ENCODE measurements at places on chromosomes 5 and 9.

DNA sequence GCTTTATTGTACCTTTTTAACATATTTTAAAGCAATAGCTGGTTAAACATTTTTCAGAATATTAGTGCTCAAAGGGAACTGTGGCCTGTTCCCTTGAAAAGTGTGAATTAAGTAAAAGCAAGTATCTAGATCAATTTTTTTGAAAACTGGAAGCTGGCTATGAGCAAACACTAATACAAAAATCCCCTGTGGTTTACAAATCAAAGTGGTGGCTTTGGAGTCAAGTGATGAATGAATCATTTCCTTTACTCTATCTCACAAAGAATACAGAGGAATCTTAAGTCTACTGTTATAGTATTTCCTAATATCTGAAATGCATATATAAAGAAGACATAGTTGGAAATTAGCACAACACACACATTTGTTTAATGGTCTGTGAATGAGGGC, 212.4 kb upstream of the C9orf72 start:
- DNase-seq = no peak

DNA sequence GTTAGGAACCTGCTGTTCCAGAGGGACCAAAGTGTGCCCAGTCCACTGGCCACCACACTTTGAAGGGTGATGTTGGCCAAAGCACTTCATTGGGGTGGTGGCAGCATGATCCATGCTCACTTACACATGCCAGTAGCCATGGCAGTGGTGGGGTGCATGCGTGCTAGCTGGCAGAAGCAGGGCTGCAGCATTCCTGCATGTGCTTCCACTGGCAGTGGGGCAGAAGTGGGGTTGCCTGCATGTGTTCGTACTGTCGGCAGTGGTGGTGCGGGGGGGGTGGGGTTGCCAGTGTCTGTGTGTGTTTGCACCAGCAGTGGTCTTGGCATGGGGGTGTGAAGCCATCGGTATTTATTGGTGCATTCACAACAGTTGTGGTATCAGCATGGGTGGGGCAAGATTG, 260.3 kb upstream of the ANKH start:
- no peak for DNase-seq

- no peak for DNase-seq
Measured at GRCh38 chr9:90894986-90895687, 93.5 kb downstream of the SYK start.

GRCh38 chr5:107215611-107216010, 455.1 kb downstream of the EFNA5 start:
- DNase-seq = no peak

DNA sequence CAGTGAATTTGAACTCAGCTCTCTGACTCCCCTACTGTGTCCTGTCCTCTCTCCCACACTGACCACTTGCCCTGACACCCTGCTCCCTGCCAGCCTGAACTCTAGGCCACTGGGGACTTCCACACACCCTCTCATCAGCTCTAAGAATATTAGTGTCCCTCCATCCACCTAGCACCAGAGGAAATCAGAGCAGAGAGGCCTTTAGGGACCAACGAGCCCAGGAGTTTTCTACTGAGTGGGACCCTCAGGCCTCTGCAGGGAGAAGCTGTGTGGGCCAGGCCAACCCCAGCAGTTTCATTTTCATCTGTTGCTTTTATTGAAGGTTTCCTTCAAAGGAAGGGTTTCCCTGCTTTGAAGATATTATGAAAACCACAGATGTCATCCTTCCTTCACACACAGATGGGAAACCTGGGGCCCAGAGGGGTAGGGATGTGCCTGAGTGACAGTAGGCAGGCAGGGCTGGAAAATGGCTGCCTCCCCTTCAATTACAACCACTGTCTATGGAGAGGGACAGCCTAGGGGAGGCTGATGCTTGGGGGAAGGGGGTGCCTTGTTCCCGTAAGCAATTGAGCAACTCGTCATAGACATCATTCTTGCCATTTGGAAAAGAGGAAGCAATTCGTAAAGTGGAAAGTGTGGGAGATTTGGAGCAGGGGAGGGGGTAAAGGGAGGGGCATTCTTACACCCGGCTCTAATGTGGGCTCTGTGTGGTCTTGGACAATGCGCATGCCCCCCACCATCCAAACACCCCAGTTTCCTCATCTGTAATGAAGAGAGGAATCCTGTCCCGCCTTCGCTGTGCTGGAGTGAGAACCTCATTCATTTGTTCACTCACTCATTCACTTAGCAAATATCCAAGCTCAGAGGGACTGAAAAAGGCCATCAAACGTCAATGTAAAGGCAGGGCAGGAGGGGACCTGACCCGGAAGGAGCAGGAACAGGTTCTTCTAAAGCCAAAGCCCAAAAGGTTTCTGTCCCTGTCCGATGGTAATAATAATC, 3.9 kb downstream of the GLIPR2 start:
- DNase-seq = no peak

All from NCI-H187 (cell line).